Thymus (tissue), 14 donors: ENCODE measurements at places on chromosomes 1 and 21. TPM values are rescaled to one million over a fixed set of nuclear protein-coding genes. Genes with fewer than 3 reads are reported as not detected.

- H3K36me3 ChIP-seq: no peaks in the 10 kb centered on the region
- H3K27me3 ChIP-seq: no peaks in the 10 kb centered on the region
- H3K4me1 ChIP-seq: peaks cover 59% of the 10 kb centered on the region
- no peak overlapping the region for H3K27ac ChIP-seq
These were observed 84.3 kb upstream of the VAV3 start for GRCh38 chr1:108049178-108049819.

GRCh38 chr1:168709405-168710363, 19.3 kb downstream of the DPT start:
- no peaks in the 10 kb centered on the region for H3K27me3 ChIP-seq
- H3K27ac ChIP-seq: no peak overlapping the region
- no peak overlapping the region for H3K4me3 ChIP-seq
- no peak for DNase-seq
- no peaks in the 10 kb centered on the region for H3K36me3 ChIP-seq

GRCh38 chr1:193102662-193103061, 2.6 kb downstream of the GLRX2 start:
- no peak for DNase-seq
- peaks cover 6% of the 10 kb centered on the region for H3K4me1 ChIP-seq
- H3K27me3 ChIP-seq: no peaks in the 10 kb centered on the region
- H3K27ac ChIP-seq: no peak overlapping the region

- no peak overlapping the region for H3K27ac ChIP-seq
- H3K36me3 ChIP-seq: peaks cover 24% of the 10 kb centered on the region
- H3K4me1 ChIP-seq: peaks cover 2% of the 10 kb centered on the region
- DNase-seq: no peak
- H3K4me3 ChIP-seq: no peak overlapping the region
- H3K27me3 ChIP-seq: peaks cover 2% of the 10 kb centered on the region
These were observed 70.4 kb downstream of the SPSB1 start for GRCh38 chr1:9363061-9363471.

- no peaks in the 10 kb centered on the region for H3K27me3 ChIP-seq
- DNase-seq: no peak
- no peak overlapping the region for H3K27ac ChIP-seq
- H3K36me3 ChIP-seq: no peaks in the 10 kb centered on the region
- peaks cover 78% of the 10 kb centered on the region for H3K4me1 ChIP-seq
These were observed 5.5 kb upstream of the LAPTM5 start for GRCh38 chr1:30762930-30763650.

- no peaks in the 10 kb centered on the region for H3K36me3 ChIP-seq
- H3K4me3 ChIP-seq: peak overlapping the region; percentile 74
- H3K27me3 ChIP-seq: peaks cover 27% of the 10 kb centered on the region
- H3K27ac ChIP-seq: no peak overlapping the region
- no peaks in the 10 kb centered on the region for H3K4me1 ChIP-seq
These were observed 682 bp upstream of the RWDD3 start for GRCh38 chr1:95233319-95233736.

DNA sequence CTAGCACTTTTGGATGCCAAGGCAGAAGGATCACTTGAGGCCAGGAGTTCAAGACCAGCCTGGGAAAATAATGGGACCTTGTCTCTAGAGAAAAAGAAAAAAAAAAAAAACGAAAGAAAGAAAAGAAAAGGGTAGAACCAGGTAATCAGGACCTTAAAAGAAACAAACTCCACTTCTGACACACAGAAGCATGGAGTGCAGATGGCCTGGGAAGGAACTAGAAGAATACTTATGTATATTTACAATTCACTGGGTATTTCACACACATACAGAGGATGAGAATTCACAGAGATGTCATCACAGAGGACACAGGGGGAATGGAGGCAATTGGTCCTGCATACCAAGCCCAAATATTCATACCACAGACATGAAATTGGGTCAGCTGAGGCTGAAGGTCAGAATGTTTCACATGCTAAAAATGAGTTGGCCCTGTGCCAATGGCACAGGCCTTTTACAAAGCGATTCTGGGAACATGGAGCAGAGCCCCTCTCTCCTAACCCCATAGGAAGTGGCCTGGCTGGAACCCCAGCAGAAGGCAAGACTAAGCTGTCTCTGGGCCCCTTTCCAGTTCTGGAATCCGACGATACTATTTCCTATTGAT, 4.4 kb downstream of the B4GALT3 start:
- H3K4me1 ChIP-seq: peaks cover 12% of the 10 kb centered on the region
- no peak overlapping the region for H3K27ac ChIP-seq
- H3K36me3 ChIP-seq: peaks cover 52% of the 10 kb centered on the region
- no peak overlapping the region for H3K4me3 ChIP-seq
- DNase-seq: no peak

VAV3 gene
- 15.8 TPM for total RNA-seq

ZNF672 gene
- 23.7 TPM for total RNA-seq

CACNA1E gene
- 0.05 TPM for total RNA-seq

GJA5 gene
- total RNA-seq: 1.9 TPM

PSRC1 gene
- 16.6 TPM for total RNA-seq

NMNAT2 gene
- 0.28 TPM for total RNA-seq
